ENCODE measurements at places on chromosomes 11 and 22.

DNA sequence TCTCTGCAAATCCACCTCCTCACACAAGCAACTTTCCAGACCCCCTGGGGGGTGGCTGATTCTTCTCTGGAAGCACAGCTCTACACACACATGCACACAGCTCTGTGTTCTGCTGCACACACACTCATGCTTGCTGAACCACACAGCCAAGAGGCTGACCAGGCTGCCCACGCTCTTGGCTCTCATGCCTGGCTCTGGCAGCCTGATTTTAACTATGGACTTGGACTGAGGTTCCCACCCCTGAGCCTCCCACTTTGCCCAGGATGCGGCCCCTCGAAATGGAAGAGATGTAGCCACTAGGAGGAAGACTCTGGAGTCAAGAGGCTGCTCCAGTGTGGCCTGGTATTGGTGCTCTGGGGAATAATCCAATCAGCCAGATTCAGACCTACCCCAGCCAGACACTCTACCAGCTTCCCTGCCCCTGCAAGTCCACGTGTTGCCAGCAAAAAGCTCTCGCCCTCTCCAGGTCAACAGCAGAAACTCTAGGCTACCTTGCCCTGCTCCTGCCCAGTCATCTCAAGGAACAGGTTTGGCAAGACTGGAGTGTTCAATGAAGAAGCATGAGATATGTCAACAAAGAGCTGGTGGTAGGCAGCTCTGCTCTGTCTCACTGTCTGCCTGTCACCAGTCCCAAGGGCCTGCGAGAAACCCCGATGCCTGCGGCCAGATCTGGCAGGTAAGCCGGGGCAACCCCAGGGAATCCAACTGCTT is 8.8 kb upstream of the CASTOR1 start:
- no peak for DNase-seq

DNA sequence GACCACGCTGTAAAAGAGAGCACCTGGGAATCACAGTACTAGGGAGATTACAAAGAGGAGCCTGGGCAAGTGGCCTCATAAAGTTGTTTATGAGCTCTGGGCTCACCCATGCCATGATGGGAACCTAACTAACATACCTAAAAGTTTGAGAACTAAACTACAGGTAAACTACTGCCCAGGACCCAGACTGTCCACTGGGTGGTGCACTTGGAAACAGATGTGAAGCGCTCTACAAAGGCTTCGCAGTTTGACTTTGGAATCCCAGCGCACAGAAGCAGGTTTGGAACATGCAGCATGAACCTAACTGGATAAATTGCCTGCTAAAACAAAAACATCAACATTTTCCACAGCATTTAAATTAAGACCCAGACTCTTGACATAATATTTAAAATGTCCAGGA is 418.6 kb downstream of the FAM181B start:
- DNase-seq = no peak

DNA sequence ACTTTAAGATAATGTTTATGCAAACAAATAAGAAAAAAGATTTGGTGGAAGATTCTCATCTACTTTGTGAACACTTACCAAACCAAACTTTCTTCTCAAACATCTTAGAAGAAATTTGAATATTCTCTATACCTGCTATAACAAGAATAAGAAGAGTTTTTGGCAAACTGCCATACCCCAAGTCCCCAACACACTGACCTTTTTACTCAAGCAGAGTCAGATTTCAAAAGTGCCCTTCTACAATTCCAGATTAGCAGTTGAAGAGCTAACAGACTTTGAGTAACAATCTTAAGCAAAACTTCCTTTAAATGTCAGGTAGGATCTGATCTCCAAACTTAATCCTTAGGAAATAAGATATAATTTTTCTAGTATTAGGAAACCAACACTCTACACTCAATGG is 33.9 kb downstream of the TSG101 start:
- DNase-seq = no peak

DNA sequence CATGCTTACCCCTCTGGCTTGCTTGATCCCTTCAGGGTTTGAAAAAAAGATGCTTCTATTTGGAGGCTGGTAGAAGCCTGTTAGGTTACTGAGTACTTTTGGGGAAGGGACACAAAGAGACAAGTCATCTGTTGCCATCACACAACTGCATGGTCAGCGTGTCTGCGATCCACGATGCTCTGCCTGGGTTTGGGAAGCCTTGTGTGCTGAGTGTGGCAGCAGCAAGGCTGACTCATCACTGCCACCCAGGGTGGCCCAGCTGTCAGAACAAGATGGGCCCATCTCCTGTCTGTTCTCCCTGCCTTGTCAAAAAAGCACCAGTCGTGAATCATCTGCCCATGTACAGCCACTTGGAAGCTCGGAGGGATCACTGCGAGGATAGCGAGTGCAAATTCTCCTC is 26.2 kb downstream of the UBASH3B start:
- DNase-seq = no peak

GRCh38 chr11:13000721-13001120 is 8.4 kb upstream of the RASSF10 start:
- no peak for DNase-seq

GRCh38 chr11:35363246-35363801 is 56.0 kb downstream of the SLC1A2 start:
- no peak for DNase-seq

DNA sequence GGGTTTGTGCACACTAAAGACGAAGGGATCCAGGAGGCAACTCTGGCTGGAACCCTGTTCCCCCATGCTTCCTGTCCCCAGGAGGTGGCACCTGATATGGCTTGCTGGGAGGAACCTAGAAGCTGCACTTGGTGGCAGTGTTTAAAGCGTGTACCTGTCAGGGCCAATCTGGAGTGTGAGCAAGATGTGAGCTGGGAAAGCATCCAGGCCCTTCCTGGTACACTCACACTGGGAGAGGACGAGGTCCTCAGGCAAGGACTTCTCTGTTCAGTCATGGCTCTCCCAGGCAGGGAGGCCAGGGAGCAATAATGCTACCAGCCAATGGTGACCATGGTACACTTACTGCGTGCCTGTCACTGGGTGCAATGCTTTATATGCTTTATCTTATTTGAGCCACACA is 130.7 kb upstream of the NECTIN1 start:
- DNase-seq = no peak

DNA sequence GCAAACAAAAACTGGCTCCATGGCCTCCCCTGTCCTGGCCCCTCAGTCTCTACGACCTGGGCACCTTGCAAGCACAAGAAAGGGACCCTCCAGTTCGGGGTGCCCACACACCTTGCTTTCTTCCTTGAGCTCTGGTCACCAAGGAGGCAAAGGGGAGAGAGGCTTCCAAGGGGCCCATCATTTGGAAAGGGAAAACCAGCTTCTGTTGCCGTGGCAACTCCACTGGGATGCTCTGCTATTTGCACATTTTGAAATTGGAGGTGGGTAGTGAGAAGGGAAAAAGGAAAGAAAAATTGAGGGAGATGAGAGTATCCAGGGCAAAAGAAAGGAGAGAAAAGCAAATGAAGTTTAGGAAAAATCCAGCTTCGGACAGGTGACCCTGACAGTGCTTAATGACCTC is 388.4 kb downstream of the SHANK2 start:
- no peak for DNase-seq

DNA sequence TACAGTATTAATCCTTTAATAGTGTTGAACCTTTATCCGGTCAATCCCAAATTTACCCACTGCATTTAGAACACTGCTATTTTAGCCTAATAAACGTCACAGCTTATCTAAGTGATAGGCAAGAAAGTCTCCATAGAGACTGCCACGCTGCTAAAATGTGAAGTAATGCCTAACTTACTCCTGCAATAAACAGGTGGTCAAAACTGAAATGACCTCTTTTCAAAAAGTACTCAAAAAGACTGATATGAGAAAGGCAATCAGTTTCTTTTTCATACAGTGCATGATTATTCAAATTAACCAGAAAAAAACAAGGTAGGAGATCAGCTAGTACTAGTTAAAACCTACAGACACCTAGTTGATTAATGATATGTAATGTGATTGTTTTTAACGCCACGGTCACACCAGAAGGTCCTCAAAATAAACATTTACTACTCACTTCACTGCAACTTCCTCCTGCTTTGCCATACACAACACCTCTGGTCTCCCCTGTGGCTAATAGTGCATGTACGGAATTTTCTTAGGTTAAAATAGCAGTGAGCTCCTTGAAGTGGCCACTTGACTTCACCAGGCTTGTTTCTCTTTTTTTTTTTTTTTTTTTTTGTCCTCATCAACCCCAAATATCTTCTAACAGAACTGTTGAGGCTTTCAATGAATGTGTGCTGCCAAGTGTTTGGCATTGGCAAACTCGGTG is 8.8 kb downstream of the ATP5MG start:
- DNase-seq = no peak

- no peak for DNase-seq
Observed at GRCh38 chr11:129719037-129719436, 96.6 kb upstream of the TMEM45B start.
